Fibroblast of the aortic adventitia (primary cell): ENCODE measurements at places on chromosomes 2 and 18.

- no peak for DNase-seq
Measured at GRCh38 chr2:44550561-44550960, 188.8 kb downstream of the CAMKMT start.

DNA sequence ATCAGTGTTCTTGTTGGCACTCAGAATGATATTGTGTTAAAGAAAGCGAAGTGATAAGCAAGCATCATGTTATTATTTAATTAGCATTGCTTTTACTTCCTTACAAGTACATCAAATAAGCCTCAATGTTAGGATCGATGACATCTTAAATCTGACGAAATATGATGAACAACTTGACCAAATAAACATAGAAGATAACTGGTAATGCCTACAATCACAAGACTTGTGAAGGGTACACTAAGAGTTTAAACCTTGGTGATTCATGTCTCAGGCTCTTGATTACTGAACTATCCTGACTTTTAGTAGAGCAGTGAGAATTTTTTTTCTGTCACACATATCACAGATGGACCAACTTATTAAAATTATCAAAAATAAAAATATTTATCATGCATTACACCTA, 500.8 kb upstream of the ZEB2 start:
- no peak for DNase-seq

DNA sequence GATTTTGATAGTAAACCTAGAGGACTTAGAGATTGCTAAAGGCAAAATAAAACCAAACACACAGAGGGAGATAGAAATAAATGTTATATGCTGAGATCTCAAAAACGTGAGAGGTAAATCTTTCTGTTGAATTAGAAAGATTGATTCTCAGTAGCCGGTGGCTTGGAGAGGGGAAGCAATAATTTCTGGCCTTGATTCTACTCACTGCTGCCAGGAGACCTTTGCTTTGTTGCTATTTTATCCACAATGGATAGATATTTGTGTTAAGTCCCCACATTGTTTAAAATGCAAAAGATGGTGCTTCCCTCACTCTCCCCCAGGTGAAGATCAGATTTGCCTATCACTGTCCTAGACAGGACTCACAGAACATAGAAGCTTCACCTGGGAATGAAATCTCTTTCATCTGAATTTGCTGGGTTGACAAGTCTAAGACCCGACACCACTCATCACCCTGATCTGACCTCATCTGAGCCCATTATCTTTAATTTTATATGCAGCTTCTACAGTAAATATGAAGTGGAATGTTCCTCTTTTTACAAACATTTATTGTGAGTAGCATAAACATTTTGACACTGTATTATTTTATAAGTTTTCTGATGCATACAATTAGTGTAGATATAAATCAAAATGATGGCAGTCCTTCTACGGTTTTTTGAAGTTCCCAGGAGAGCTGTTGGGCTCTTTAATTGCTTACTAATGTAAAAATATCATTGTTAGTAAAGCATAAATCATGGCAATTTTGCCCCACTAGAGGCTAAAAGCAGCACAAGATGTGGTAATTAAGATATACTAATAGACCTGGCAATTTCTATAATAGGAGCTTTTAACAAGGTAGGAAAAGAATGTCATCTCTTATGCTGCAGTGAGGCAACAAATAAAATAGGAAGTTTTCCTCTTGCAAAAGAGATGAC, 149.7 kb downstream of the DCC start:
- no peak for DNase-seq

- DNase-seq: peak; percentile 60
Measured at GRCh38 chr2:237693291-237693994, 66.1 kb downstream of the LRRFIP1 start.

GRCh38 chr2:24382363-24383073, 22.2 kb upstream of the ITSN2 start:
- DNase-seq: peak; percentile 75

- no peak for DNase-seq
Measured at GRCh38 chr2:162368494-162368893, 24.6 kb downstream of the GCA start.

GRCh38 chr18:75063196-75063595, 145.7 kb downstream of the PTGR3 start:
- no peak for DNase-seq

DNA sequence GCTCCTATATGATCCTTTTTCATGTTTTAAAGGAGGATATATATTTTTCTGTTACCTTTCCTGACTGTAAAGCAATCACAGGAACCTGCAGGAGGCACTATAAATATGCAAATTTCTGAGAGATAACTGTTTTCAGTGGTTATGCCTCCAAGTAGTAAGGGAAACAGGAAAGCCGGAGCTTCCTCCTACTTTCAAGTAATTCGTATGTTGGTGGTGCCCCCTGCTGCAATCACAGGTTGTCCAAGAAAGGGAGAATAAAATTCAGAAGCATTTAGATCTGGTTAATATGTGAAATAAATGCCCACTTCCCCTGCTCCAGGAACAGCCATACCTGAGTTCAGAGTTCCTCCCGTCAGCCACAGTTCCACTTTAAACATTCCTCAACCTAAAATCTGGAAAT, 12.0 kb upstream of the BCL11A start:
- DNase-seq: no peak

DNA sequence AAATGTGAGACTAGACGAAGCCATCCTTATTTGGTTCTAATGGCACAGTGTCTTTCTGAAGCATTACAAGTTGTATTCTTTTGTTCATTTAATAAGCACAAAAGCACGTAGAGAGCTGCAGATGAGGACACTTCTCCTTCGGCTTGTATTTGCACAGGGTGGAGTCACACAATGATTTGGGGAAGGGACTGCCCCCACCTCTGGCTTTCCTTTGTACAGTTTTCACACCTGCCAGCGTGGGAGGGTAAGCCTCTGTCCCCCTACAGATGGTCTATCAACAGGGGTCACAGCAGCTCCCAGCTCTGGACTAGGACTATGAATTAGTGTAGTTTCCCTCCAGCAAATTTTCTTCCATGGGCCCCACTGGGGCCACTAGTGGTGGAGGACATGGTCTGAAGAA, 108.2 kb upstream of the KLHL14 start:
- DNase-seq: no peak

DNA sequence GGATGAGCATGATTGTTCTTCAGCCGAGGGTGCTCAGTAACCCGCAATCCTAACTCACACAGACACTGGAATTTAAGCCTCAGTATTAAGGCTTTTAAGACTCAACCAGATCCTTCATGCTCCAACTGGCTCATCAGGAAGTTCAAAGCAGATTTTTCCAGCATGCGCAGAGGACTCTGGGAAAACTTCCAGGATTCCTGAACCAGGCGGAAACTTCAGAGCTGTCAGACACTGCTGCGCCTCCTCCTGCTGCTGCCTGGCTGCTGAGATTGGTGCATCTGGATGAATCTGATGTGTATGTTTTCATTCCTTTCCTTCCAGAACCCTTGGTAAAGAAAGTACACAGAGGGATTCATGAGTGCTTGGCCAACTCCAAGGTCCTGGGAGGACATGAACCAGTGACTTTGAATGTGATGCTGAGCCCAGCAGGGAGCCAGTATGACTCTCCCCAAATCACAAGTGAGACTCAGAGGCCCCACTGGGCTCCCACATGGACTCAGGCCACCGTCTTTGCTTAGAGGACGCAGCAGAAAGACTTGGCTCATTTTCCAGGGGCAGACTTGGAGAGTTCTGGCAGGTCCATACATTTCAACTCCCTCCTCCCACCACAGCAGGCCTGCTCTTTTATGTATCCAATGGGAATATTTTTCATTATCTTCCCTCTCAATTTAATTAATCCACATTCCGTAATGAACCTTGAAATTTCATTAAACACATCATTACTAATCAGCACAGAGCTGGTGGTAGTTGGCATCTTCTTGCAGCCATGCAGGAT, 143.5 kb upstream of the HDAC4 start:
- DNase-seq: peak; percentile 30

DNA sequence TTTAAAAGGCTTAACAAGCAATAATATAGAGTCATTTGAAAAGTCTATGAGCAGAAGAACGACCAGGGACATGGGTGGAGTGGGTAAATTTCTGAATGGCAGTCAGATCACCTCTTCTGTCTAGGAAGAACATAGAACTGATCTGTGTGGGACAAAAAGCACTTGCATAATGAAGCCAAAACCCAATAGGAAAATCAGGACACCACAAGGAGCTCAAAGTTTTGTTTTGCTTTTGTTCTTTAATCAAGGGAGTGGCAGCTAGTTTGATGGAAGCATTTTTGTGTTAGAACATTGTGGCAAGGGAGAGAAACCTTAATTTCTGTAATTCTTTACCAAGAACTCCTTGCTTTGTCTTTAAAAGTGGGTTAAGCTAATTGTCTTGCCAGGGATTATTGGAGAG, 240.2 kb upstream of the TANK start:
- peak; percentile 51 for DNase-seq

DNA sequence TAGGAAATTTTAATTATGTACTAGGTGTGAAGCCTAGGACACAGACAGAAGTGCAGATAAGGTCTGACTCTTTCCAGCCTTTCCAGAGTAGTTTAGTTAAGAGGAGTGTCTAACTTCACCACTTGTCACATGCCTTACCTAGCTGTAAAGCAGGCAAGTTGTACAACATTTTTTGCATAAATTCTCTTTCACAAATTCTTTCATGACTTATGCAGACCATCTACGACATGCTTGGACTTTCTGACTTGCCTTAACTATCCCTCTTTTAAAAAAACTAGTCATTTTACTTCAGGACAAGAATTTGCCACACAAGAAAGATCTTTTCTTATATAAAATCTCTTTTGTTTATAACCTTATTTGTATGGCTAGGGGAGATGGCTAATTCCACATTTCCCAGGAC, 1273.6 kb upstream of the SLC39A10 start:
- DNase-seq: no peak
